Fibroblast of skin of back (primary cell): ENCODE measurements at places on chromosomes 16 and 17.
A peak's percentile ranks its signal among the peaks of the same experiment; 100 is the strongest.

DNA sequence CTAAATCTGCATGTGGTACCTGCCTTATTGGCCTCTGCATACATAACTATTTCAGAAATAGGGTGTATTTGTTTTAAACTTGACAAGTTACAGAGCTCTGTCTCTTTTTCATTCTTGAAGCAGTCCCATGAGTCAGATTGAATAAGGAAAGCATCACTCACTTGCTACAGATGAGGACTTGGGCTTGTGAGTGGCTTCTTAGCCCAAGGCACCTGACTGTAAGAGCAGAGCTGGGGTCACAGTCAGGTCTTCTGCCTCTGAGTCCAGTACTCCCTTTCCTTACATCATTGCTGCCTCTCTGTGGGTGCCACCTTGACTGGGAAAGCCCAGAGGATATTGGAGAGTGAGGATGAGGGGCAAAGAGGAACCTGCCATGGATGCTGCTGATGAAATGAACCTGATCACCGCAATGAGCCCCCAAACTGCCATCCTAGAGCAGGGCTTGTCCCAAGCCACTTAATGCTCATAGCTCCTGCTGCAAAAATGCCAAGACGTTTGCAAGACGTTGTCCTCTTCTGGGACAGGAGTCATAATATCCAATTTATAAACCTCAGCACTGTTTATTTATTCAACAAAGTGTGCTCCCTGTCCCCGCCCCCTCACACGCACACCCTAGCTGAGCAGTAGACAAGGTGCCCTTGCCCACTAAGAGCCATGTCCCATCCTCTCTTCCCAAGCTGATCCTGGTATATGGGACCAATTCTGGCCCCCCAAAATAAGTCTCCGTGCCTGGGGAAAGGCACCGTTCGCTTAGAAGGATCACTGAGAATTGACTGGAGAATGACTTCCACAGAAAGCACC, 74.1 kb downstream of the CCDC182 start:
- DNase-seq = no peak

GRCh38 chr17:61460796-61461585, 8.8 kb downstream of the TBX4 start:
- no peak for DNase-seq

GRCh38 chr17:2865228-2865627, 69.0 kb downstream of the RAP1GAP2 start:
- DNase-seq = no peak

- DNase-seq = no peak
Measured at GRCh38 chr17:9557161-9557755, 18.4 kb downstream of the STX8 start.

DNA sequence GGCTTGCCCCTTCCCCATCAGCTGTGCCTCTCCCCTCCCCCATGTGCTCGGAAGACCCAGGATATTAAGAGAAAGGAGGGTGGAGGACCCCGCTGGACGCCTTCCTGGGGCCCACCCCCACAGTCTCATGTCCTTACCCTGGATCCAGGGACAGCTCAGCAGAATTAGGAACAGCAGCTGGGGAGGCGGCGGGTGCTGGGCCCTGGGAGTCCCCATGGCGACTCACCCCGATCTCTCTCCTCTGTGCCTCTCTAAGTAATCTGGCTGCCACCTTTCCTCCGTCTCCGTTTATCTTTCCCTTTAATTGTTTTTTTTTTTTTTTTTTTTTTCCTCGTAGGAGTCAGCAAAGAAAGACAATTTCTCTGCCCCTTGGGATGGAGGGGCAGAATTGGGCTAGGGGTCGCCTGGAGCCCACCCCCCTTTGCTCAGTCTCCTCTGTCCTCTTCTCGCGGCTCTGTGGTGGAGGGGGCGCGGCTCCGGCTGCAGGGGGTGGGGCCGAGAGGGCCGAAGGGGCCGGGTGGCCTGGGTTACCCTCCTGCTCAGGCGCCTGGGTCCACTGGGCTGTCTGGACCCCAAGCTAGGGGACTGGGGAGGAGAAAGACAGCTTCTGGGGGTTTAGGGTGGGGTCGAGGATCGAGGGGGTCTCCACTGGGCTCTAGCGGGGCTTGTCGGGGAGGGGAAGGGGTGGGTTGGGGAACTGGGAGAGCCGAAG, 390 bp downstream of the SEZ6L2 start:
- no peak for DNase-seq

- no peak for DNase-seq
Measured at GRCh38 chr17:66855204-66855603, 20.3 kb downstream of the CACNG5 start.

- DNase-seq = peak; percentile 61
Measured at GRCh38 chr17:38730526-38731379, 612 bp downstream of the CISD3 start.

DNA sequence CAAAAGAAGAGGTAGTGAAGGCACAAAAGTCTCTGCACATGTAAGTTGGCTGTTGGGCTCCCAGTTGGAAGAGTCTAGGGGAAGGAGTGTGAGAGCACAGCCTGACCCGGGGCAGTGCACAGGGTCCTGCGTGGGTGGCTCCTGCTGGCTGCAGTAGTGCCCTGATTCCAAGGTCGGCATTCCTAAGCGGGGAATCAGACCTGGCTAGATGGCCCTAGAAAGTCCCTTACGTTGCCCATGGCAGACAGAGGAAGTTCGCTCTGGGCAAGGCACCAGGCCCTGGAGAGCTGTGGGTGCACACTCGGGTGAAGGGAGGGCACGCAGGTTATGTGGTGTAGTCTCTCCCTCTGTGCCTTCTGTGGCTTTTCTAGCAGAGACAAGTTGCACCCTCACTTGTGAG, 22.8 kb upstream of the SLC5A11 start:
- DNase-seq = no peak

DNA sequence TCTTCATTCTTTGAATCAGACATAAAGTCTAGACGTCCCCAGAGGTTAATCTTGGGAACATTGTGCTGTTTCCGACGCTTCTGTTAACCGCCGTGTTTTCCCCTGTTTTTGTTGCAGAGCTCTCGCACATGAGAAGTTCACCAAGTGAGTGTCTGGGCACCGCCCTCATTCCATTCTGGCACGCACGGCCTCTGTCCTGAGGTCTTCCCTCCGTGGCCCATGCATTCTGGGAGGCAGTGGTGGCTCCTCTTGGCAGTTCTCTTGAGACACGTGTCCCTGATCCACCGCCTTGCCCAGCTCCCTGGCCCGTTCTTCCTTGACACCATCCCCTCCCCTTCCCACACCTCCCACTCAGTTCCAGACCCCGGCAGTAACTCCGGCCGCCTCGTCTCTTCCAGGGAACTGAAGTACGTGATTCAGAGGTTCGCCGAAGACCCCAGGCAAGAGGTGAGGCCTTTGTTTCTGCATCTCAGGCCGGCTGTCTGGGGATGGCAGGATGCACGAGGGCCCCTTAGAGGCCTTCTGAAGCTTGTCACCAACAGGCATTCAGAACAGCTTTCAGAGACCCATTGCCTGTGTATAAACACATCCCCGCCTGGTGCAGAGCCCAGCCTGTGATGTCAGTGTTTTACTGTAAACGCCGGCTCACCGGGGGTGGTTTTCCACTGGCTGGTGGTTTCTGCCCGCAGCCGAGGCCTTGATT, 85.9 kb upstream of the PLCG2 start:
- peak; percentile 92 for DNase-seq

GRCh38 chr17:9389111-9389527, 186.5 kb downstream of the STX8 start:
- peak; percentile 66 for DNase-seq

DNA sequence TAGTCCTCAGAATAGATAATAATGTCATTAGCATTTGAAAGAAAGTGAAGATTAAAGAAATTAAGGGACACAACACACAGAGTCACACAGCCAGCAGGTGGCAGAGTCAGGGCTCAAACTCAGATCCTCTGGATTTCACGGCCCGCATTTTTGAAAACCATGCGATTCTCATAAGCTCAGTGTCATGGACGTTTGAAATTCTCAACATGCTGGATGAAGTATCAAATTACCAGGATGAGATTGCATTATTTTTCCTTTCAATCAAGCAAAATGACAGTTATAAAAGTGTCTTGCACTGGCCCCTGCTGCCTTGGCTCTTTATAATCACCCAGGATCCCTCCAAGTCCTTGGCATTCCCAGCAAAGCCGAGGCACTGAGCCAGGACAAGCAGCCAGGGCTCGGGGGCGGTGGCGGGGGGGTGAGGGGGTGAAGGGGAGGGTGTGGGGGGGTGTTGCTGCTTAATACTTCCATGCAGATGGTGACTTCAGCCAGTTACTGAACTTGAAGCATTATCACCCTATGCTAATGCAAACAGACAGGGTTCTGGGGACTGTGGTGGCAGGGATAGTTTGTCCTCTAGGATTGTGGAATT, 6.6 kb upstream of the BMERB1 start:
- DNase-seq = peak; percentile 91

- DNase-seq = no peak
Measured at GRCh38 chr16:67184453-67184994, 761 bp upstream of the MATCAP1 start.

DNA sequence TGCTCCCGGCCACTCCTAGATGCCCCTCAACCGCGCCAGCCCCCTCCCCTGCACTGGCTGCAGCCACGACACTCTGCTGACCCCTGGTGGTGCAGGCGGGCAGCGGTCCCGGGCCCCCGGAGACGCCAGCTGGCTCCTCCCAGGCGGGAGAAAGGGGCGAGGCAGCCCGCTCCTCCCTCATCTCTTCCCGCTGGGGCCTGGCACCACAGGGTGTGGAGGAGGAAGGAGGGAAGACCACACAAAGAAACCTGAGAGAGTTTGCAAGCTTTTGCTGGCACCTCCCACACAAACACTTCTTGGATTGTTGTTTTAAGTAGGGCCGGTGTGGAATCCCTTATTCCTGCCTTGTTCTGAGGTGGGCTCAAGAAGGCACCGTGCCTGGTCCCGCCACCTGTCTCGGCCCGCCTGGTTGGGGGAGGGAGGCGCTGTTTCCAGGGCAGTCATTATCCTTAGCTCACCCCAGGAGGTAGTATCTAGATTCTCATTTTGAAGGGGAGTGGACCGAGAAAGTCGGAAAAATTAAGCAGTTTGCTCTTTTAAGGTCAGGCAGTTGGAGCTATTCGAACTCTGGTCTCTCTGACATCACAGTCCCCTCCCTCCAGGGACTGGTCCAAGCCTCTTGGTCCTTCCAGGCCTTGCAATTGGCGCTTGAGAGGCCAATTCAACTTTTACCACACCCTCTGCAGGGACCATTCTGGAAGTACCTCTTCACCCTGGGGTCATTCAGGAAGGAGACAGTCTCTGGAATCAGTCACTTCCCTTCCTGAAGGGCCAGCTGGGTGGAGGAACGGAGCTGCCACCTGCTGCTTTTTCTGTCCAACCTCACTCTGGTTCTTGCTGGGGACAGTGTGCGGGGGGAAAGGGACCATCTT, 959 bp upstream of the ANKRD13B start:
- peak; percentile 80 for DNase-seq

- DNase-seq = peak; percentile 96
Measured at GRCh38 chr16:82657239-82657638, 30.5 kb downstream of the CDH13 start.

GRCh38 chr17:67528751-67529436, 151.8 kb downstream of the PITPNC1 start:
- peak; percentile 85 for DNase-seq

- DNase-seq = no peak
Measured at GRCh38 chr17:65914784-65915342, 277.1 kb downstream of the CEP112 start.

GRCh38 chr16:29777576-29778350, at the start of gene ZG16:
Gene ZG16 (plus strand): TSS chr16:29778256. CDS start chr16:29779267, 1,011 bp downstream.
- no peak for DNase-seq

GRCh38 chr16:48959204-48959603, 322.4 kb downstream of the CBLN1 start:
- no peak for DNase-seq

- peak; percentile 8 for DNase-seq
Measured at GRCh38 chr16:10878644-10879501, 1.9 kb downstream of the CIITA start.

DNA sequence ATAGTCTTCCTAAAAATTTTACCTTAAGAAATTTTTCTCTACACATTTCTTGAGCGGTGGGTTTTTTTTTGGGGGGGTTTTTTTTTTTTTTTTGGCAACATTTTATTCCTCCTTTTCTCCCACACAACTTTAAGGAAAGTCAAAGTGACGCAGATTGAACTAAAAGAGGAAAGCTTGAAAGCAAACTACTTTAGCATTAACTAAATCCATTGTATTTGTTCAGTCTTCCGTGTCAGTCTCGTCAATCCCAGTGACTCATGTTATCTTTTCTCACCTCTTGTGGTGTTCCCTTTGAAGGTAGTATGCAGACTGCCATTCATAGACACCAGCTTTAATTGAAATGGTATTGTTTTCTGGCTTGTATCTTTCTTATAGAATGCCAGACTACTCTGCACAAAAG, 39.3 kb downstream of the TADA2A start:
- no peak for DNase-seq

DNA sequence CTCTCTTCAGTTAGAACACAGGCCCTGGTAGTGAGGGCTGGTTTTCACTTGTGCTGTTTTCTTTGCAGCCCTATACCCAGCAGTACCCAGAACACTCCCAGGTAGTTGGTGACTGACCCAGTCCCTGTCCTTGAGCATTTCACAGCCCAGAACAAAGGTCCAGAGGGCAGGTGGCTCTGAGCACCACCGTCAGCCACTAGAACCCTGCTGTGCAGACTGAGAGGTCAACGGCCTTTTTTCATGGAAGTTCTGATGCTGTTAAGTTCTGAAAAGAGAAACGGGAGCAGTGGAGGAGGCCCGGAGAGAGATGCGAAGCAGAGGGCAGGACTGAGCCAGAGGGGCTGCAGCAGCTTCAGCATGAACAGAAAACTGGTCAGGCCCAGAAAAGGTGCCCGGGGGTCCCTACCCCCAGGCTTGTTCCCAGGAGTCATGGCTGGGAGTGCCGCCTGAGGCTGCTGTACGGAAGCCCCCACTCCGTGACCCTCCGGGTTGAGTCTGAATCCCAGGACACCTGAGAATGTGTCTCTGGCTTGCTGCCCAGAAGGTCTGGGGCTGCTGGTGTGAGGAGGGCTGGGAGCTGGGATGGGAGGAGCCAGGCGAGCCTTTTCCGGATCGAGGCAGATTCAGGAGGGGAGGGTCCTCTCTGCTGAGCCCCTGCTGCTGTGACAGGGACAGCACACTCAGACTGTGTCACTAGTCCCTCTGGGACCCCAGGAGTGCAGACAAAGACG, 8.7 kb downstream of the ZNF276 start:
- DNase-seq = no peak

DNA sequence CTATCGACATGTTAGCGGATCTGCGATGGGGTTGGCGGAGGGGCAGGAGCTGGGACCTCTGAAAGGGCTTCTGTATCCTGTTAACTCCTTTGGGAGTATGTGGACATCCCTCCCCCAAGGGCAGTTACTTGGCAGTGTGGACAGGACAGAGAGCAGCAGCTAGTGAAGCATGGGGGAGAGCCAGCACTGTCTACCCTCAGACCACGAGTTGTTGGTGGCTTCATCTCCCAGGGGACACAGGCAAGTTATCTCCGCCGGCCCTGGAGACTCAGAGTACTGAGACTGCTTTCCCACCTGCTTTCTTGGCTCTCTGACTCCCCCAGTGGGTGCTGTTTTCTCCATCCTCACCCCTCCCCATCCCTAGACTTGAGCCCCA, 5.3 kb upstream of the GFAP start:
- no peak for DNase-seq
